Sciatic nerve (tissue), 2 donors: ENCODE measurements at places on chromosomes 3 and 15. TPM values are rescaled to one million over a fixed set of nuclear protein-coding genes. Genes with fewer than 3 reads are reported as not detected.
A peak's percentile ranks its signal among the peaks of the same experiment; 100 is the strongest.

MAPKBP1 gene
- 54.3 TPM for total RNA-seq

GOLGA6B gene
- not detected for total RNA-seq

FGD5 gene
- 57.4 TPM for total RNA-seq

CD200 gene
- 23.8 TPM for total RNA-seq

HRG gene
- not detected for total RNA-seq

TRPM1 gene
- not detected for total RNA-seq

WDR93 gene
- total RNA-seq: not detected

SLC15A2 gene
- 2.6 TPM for total RNA-seq

SERPINI2 gene
- total RNA-seq: not detected

CAV3 gene
- total RNA-seq: not detected

GRCh38 chr3:112605285-112605684, 35.7 kb downstream of the CCDC80 start:
- DNase-seq: no peak

GRCh38 chr3:62529230-62529629, 155.9 kb upstream of the FEZF2 start:
- no peak for DNase-seq

DNA sequence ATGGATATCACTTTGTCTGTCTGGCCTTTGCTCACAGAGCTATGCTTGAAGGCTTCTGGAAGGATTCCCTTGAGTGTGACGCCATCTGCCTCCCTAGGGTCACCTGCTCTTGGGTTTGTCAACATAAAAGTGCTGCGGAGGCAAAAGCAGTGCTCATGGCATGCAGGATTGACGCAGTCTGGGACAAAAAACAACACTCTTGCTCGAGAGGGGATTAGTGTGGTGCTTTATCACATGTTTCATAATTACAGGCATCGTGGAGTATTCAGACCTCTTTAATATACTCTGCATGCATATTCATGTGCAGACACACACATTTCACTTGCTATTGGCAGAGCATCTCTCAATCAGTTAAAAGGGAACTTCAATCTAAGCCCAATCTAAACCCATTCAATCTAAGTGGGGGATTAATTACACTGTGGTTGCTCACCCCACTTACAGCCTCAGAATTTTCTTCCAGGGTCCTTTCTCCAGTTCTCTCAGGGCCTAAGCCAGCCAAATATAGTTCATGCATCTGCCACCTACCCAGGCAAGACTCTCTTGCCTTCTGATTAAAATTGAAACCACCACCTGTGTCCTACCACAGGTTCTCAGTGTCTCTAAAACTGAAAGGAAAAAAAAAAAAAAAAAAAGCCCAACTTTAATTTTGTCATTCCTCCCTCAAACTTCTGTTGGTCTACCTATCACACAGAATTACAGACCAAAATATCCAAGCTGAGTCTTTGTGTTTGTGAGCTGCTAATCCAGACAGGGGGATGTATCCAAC, 75.6 kb downstream of the BFSP2 start:
- no peak for DNase-seq

DNA sequence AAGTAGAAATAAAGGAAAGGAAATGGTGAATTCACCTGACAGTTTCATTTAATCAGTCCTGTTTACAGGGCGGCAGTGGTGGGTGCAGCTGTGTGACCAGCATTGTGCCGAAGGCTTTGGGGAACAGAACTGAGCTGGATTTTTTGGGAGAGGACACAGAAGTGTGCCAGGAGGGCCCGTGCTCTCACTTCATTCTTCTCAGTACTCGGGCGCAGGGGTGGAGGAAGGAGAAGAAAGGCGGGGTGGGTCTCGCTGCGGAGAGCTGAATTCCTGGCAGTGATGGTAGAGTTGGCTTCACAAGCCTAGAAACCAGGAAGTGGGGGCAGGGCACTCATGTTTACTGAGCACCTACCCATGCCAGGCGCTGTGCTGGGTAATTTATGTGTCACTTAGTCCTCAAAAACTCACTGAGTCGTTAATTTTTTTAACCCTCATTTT, 64.6 kb downstream of the CRTC3 start:
- peak; percentile 84 for DNase-seq

- DNase-seq: no peak
These were observed 11.6 kb downstream of the USP8 start for GRCh38 chr15:50435772-50436171.

DNA sequence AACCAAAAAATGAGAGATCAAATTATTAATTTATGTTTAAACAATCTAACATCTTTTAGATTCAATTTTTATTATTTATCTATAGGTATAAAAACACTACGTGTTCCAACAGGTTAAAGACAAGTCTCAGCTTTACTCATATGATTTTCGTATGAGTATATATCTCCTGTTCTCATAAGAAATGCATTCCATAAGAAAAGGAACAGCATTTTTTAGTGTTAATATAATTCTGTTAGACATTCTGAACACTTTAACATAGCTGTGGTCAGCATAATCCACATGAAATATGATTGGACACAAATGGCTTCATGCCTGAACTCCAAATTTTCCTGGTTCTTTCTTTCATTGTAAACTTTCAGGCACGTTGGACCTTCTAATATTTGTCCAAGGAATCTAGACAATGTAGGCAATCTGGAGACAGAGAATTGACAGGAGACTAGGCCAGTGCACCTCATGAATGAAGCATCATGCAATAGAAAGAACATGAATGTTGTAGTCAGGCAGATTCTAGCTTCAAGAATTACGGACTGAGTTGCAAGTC, 1122.0 kb upstream of the ALCAM start:
- no peak for DNase-seq

GRCh38 chr3:129271674-129272073, 7.0 kb upstream of the HMCES start:
- peak; percentile 47 for DNase-seq

GRCh38 chr3:30667280-30667651, 60.9 kb downstream of the TGFBR2 start:
- DNase-seq: no peak

- no peak for DNase-seq
These were observed 20.7 kb downstream of the TBC1D2B start for GRCh38 chr15:78056714-78057269.

- no peak for DNase-seq
These were observed 107.6 kb upstream of the BFSP2 start for GRCh38 chr3:133292296-133292695.

- no peak for DNase-seq
These were observed 46.6 kb upstream of the MDFIC2 start for GRCh38 chr3:70358978-70359580.

DNA sequence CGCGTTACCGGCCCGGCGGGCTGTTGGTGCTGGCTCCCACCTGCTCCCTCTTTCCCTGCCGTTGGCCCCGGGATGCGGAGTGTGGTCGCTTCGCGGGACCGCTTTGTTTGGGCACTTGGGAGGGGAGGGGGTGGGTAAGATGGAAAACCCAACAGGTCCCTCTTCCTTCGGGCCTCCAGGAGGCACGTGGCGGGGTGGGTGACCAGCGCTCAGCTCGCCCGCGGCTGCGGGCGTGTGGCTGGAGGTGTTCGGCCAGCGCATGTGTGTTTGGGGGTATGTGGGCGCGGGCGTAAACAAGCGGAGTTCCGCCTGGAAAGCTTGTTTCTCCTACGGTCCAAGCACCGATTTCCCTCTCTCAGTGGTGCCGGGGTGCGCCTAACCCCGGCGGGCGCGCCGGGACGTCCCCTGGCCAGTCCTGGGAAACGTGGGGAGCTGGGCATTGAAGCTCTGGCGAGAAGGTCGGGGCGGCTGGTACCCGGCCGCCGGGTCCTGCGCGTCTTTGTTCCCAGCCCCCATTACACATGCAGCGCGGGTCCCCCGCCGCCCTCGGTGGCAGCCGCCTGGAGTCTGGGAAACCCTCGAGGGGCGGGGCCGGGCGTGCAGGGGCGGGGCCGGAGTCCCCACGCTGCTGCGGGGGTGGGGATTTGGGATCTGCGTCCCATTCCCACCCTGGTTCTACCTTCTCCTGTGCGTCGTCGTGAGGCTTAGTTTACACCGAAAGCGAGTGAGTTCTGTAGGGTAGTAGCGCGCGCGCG, 1.4 kb downstream of the ACVR2B start:
- DNase-seq: peak; percentile 87

DNA sequence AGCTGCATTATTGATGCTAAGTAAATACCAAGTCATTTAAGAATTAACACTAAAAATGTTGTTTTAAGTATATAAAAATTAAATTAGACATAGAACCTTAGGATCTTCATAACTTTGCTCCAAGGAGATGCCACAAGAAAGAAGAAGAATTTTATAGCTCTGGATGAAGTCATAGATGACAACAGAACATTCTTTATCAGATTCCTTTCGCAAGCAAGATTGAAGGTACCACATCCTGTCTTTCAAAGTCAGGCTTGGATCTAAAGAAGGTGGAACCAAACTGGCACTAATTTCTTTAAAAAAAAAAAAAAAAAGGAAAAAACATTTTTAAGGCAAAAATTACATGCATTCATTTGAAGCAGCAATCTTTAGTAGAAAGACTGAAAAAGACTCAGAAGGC, 62.5 kb downstream of the POLQ start:
- no peak for DNase-seq

GRCh38 chr15:90000186-90001001, 730 bp upstream of the ZNF710 start:
- peak; percentile 64 for DNase-seq

- peak; percentile 87 for DNase-seq
These were observed 567 bp downstream of the TOP2B start for GRCh38 chr3:25663869-25664811.

- no peak for DNase-seq
These were observed 199.8 kb downstream of the UBE2E2 start for GRCh38 chr3:23402728-23403492.
